ENCODE measurements at places on chromosomes 11 and 22.
A peak's percentile ranks its signal among the peaks of the same experiment; 100 is the strongest.

DNA sequence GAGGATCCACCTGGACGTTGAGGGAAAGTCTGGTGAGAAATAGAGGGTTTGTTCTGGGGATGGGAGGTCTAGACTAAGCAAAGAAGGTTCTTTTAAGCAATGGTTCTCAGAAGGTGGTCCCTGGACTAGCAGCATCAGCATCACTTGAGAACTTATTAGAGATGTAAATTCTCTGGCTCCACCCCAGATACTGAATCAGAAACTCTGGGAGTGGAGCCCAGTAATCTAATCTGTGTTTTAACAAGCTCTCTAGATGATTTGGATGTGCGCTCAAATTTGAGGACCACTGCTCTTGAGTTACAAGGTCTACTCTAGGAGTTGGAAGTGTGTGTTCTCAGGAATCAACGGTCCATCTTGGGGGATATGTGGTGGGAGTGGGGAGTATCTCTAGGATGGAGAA is 3.3 kb upstream of the ABCG4 start:
- no peak for DNase-seq

GRCh38 chr11:62419314-62419929 is 589 bp downstream of the SCGB1A1 start:
- DNase-seq: no peak

DNA sequence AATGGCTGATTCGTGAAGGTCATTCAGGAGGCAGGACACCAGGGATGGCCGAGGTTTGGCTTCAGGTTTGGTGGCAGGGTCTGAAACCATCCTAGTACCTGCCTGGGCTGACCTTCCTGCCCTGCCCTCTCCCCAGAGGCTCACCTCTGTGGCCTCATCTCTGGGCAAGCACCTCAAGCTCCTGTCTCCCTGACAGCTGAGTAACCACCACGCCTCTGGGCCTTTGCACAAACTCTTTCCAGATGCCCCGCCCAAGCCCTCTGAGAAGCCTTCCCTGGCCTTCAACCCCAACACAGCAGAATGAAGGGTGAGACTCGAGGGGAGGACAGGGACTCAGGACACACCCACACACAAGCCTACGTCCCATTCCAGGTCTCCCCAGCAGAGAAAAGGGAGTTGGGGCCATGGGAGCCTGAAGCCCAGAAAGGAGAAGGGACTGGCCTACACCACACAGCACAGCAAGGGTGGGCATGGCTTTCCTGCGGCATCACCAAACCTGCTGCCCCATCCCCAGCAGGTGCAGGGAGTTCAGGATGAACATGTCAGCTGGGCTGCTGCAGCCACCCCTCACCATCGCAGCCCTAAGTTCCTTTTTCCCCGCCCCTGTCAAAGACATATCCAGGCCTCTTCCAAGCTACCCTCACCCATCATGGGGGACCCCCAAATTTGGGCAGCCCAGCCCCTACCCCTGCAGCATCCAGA is 2.4 kb downstream of the SHISA8 start:
- DNase-seq: peak; percentile 63

DNA sequence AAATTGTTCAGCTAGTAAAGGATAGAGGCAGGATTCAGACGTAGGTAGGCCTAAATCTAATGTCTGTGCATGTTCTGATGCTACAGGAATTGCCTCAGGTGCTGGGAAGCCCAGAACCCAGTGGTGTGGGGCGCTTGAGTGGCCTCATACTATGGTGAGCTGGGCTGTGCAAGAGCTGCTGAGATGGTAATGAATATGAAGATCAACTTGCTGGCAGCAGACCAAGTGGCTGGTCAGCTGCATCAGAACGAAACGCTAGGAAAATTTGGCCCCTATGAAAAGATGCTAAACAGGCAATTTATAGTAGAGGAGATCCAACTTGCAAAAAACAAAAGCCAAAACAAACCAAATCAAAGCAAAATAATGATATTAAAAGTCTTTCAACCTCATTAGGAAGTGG is 102.7 kb downstream of the INSC start:
- no peak for DNase-seq

GRCh38 chr11:114195981-114196731 is 100.0 kb upstream of the NNMT start:
- DNase-seq: no peak

GRCh38 chr11:9664276-9665171 is 647 bp downstream of the SWAP70 start:
- DNase-seq: peak; percentile 38

GRCh38 chr22:22215659-22216449 is 28.7 kb upstream of the VPREB1 start:
- DNase-seq: no peak

DNA sequence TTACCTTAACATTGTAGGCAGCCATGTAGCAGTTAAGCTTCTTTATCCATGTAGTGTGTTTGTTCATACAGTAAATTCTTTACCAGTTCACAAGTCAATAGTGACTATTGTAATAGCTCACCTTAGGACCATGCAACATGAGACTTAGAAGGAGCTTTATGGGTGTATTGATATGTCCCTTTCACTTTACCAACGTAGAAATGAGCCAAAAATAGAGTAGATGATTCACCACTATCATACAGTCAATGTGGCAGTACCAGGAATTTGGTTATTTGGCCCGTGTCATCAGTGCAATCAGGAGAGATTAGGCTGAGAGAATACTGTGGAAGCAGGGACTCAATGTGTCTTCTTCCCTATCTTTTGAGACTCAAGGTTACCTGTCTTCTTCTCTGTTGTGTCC is 4.7 kb downstream of the ZDHHC13 start:
- DNase-seq: no peak

DNA sequence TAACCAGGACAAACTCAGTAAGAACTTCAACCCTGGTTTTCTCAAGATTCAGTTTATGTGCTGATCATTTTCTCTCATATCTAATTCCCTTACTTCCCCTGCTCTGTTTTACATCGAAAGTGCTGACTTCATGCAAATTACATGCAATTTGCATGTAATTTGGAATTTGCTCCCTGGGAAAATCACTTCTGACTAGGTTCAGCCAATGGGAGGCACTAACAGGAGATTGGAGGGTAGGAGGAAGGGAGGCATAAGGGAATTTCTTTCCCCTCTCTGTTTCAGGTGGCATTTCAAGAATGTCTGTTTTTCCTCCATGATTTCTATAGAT is 363.3 kb upstream of the CCDC90B start:
- DNase-seq: no peak

- no peak for DNase-seq
Observed at GRCh38 chr11:14518820-14519219, 1.4 kb downstream of the PSMA1 start.

Measured in H7 (cell line).